ENCODE measurements at places on chromosomes 12 and 14. TPM values are rescaled to one million over a fixed set of nuclear protein-coding genes. Genes with fewer than 3 reads are reported as not detected.

The GDF3 gene
- 0.34 TPM for total RNA-seq

The OR4E2 gene
- total RNA-seq = not detected

The CATSPERB gene
- not detected for total RNA-seq

The SFSWAP gene
- 81.2 TPM for total RNA-seq

The RERG gene
- total RNA-seq = not detected

The NINJ2 gene
- total RNA-seq = 0.76 TPM

The EIF2S3B gene
- total RNA-seq = 4.1 TPM

The TSPAN19 gene
- total RNA-seq = 2.9 TPM

The CACNA2D4 gene
- not detected for total RNA-seq

DNA sequence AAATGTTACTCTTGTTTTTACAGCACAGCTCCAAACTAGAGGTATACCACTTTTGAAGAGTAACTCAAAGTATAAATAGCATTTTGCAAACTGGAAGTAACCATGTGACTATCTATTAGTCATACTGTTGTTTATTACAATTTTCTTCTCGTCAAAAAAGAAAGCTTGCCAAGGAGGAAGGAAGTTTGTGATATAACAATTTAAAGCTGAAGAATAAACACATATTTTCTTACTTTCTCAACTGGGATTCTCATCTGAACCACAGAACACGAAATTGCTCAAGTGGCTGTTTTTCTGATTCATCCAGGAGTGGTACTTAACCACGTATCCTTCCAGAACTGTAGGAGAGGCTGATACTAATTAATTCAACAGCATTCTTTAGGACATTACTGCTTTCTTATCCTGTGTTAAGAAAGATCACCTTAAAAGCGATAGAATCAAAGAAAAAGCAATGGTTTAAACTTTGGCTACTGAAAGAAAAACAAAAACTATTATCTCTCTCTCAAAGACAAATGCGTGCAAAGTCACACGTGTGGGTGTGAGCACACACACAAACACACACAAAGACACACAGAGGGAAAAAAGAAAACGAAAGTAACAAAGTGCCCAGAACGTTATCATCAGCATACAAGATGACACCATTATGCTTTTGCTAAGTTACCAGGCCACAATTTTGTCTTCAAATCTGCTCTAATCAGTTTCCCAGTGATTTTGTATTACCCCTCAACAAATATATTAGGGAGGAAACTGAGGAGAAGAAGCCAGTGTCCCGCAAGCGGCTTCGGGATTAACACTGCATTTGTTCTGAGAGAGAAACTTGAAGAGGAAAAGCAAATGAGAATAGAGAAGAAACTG lies at the start of gene CLEC2B:
Gene CLEC2B, minus strand, starts transcription at position 48 of the 855 bp plus-strand sequence.
- no peak within 1 kb of the TSS for H3K4me3 ChIP-seq
- H3K36me3 ChIP-seq = no peaks in the 10 kb centered on the region
- no peak for DNase-seq

GRCh38 chr14:24280797-24281460 lies 9.5 kb upstream of the RABGGTA start:
- H3K27me3 ChIP-seq = peaks cover 3% of the 10 kb centered on the region
- DNase-seq = no peak

DNA sequence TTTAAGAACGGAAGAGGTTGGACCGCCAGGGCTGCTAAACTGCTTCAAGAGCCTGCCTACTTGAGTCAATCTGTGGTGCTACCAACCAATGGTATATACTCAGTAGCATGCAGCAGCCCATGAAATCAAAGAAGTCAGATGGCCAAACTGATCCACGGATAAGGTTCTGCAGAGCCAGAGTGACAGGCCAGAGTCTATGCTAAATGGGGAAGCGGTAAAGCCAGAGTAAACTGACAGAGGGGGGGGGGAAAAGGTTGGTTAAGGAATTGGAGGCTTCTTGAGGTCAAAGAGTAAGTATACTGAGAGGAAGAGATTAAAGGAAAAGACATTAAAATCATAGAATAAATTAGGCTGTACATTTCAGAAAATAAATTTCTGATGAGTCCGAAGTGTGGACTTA lies 15.4 kb upstream of the SLC6A13 start:
- H3K27me3 ChIP-seq = peaks cover under 1% of the 10 kb centered on the region
- peaks cover 2% of the 10 kb centered on the region for H3K4me1 ChIP-seq
- no peak for DNase-seq
- H3K36me3 ChIP-seq = no peaks in the 10 kb centered on the region
- no peak overlapping the region for H3K27ac ChIP-seq
- H3K4me3 ChIP-seq = no peak overlapping the region

DNA sequence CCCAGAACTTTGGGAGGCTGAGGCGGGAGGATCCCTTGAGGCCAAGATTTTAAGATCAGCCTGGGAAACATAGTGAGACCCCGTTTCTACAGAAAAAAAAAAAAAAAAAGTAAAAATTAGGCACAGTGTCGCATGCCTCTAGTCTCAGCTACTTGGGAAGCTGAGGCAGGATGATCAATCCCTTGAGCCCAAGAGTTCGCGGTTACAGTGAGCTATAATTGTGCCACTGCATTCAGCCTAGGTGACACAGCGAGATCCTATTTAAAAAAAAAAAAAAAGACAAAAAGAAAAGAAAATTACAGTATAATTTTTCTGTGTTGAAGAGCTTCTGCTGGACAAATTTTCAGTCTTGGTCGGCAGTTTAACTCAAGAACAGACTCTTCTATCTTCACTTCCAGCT lies 133.9 kb upstream of the FGD4 start:
- H3K4me3 ChIP-seq = peak overlapping the region; percentile 51
- H3K4me1 ChIP-seq = peaks cover 44% of the 10 kb centered on the region
- peaks cover 11% of the 10 kb centered on the region for H3K36me3 ChIP-seq
- H3K27me3 ChIP-seq = peaks cover 20% of the 10 kb centered on the region

DNA sequence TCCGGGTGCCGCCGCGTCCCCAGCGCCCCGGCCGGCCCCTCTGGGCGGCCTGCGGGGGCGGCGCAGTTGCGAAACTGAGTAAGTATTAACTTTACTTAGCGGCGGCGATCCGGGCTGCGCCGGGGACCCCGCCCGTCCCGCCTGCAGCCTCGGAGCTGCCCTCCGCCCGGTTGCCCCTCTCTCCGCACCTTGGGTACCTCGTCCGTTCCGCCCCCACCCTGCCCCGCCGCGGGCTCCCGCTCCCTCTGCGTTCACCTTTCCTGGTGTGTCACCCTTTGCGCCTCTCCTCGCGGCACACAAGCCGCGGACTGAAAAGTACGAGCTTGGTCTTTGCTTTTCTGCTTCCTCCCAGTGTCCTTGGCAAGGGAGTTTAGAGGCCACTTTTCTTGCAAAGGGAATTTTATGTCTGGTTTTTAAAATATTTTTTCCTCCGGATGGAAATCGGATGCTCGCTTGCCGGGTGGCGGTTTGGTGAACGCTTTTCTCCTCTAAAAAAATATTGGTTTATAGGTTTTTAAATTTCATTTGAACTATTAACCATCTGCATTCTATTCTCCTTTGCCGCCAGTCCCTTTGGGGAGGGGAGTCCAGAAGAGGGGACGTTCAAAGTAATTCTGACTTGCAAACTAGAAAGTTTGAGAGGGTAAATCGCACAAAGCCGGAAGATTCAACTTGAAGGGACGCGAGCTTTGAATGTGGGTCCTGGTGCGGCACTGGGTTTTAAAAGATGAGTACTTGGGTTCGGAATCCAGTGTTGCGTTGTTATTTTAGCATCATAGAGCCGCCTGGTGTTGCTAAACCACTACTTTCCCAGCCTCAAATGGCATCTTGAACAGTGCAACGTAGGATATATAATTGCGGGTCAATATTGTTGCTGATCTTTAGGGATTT lies 834 bp downstream of the RASSF8 start:
- no peaks in the 10 kb centered on the region for H3K36me3 ChIP-seq
- peak; percentile 47 for DNase-seq
- H3K27me3 ChIP-seq = peaks cover 13% of the 10 kb centered on the region
- H3K4me1 ChIP-seq = peaks cover 13% of the 10 kb centered on the region

DNA sequence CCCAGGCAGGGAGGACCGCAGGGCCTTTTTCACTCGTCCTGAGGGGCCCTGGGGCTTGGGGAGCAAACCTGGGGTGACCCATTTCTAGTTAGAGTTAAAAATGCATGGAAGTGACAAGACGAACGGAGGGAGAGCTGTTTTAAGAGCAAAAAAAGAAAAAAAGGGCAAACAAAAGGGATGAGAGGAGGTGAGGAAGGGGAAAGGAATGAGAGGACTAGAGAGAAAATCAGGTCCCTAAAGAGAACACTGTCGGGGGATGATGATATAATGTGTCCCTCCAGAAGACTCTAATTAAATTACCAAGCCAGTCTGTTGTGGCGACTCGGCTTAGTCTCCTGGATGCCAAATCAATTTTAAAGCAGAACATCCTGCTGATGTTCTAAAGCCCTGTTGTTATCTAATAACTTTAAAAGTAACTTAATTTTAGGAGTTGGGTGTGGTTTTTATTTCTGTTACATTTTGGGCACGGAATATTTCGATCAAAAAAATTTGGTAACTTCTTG lies 1.1 kb downstream of the ANO6 start:
- H3K36me3 ChIP-seq = no peaks in the 10 kb centered on the region
- peaks cover 13% of the 10 kb centered on the region for H3K4me1 ChIP-seq
- no peak for DNase-seq
- peak overlapping the region; percentile 96 for H3K4me3 ChIP-seq
- H3K27ac ChIP-seq = peak overlapping the region; percentile 92

DNA sequence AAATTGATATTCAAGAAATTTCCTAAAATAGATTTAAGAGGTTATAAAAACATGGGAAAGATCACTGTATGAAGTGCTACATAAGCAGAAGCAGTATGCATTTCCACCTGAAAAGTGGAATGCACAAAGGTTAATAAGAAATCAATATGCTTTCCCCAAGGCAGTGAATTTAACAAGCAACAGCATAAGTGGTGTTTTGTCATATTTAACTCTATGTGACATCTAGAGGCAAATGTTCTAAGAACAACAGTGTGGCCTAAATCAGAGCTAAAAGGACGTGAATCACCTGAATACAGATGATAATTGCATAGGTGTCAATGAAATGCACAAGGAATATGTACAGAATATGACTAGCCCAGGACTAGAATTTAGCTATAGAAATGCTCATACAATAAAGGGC lies 49.5 kb downstream of the SLC2A13 start:
- H3K4me1 ChIP-seq = no peaks in the 10 kb centered on the region
- H3K4me3 ChIP-seq = no peak overlapping the region
- H3K27me3 ChIP-seq = no peaks in the 10 kb centered on the region

DNA sequence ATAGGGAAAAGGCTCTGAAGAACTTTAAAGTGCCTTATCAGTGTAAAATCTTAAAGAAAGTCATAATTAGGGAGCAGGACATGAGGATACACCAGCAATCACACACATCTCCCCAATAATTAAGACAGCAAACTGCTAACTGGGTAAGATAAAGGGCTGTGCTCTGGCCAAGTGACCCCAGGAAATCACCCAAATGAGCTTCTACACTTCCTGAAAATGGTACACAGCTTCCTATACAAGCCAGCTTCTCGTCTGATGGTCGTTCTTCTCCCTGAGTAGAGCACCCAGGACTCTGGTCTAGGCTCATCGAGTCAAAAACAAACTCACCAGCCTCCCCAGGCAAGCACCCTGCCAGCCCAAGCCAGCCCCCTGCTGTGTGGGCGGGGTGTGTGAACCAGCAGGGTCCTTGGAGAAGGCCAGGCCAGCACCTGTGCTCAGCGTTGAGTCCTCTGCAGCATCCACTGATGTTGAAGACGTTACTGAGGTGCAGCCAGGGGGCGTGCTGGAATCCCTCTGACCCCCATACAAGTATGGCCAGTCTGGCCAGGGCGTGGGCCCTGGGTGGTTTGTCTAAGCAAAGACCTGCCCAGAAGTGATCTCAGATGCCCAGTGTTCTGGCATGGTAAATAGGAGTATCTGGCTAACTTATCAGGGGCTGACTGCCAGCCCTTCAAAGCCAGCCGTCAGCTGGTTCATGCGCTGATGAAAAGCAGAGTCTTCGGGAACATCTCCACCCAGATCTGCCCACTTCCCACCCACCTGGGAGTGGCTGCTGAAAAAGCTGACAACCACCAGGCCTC lies 41.4 kb downstream of the ACTN1 start:
- H3K4me3 ChIP-seq = no peak overlapping the region
- peaks cover 7% of the 10 kb centered on the region for H3K27me3 ChIP-seq
- H3K4me1 ChIP-seq = peaks cover 26% of the 10 kb centered on the region
- H3K36me3 ChIP-seq = no peaks in the 10 kb centered on the region
- no peak overlapping the region for H3K27ac ChIP-seq
- no peak for DNase-seq

DNA sequence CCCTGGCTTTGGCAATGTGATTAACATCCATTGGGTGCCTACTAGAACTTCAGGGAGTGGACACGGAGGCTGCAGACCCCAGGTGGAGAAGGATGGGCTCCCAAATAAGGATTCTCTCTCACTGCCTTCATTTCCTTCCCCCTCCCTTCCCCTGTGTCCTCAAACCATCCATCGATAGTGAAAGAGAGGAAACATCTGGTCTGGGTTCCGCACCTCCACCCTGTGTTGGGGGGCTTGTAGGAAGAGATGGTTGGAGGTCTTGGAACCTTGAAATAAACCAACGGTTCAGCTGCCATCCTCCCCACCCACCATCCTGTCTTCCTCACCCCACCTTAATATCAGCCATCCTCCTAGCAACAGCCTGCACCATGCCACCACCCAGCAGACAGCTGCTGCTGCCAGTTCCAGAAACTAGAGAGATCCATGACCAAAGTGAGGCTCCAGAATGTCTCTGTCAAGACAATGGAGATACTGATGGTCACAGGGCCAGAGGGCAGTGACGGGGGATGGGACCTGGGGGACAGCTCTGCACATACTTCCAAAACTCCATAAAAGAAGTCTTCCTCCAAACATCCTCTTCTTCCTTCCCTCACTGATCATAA lies 153.1 kb upstream of the CCND2 start:
- H3K4me1 ChIP-seq = no peaks in the 10 kb centered on the region
- H3K27me3 ChIP-seq = peaks cover 3% of the 10 kb centered on the region
- no peak overlapping the region for H3K4me3 ChIP-seq
- no peak overlapping the region for H3K27ac ChIP-seq
- H3K36me3 ChIP-seq = peaks cover 10% of the 10 kb centered on the region

GRCh38 chr12:132352896-132353800 lies 23.8 kb upstream of the GALNT9 start:
- no peak overlapping the region for H3K27ac ChIP-seq
- H3K4me3 ChIP-seq = no peak overlapping the region
- peaks cover 3% of the 10 kb centered on the region for H3K27me3 ChIP-seq
- no peaks in the 10 kb centered on the region for H3K36me3 ChIP-seq

- no peak overlapping the region for H3K4me3 ChIP-seq
- H3K4me1 ChIP-seq = no peaks in the 10 kb centered on the region
- H3K27ac ChIP-seq = no peak overlapping the region
Observed at GRCh38 chr12:101015044-101015443, 195.0 kb downstream of the SLC5A8 start.

- peak overlapping the region; percentile 97 for H3K4me3 ChIP-seq
- H3K4me1 ChIP-seq = peaks cover 18% of the 10 kb centered on the region
- H3K27ac ChIP-seq = peak overlapping the region; percentile 15
- DNase-seq = no peak
- H3K27me3 ChIP-seq = peaks cover 5% of the 10 kb centered on the region
- H3K36me3 ChIP-seq = peaks cover 5% of the 10 kb centered on the region
Observed at GRCh38 chr14:76810953-76811400, 1.7 kb downstream of the ANGEL1 start.

Data from glutamatergic neuron (in vitro differentiated cells).